Stimulated activated CD4-positive, alpha-beta T cell treated with anti-CD3 and anti-CD28 coated beads, Interleukin-12 subunit alpha, Interleukin-12 subunit beta, amount 100 ng/mL, for 48 hours (primary cell): ENCODE measurements at places on chromosomes 12 and 14.

DNA sequence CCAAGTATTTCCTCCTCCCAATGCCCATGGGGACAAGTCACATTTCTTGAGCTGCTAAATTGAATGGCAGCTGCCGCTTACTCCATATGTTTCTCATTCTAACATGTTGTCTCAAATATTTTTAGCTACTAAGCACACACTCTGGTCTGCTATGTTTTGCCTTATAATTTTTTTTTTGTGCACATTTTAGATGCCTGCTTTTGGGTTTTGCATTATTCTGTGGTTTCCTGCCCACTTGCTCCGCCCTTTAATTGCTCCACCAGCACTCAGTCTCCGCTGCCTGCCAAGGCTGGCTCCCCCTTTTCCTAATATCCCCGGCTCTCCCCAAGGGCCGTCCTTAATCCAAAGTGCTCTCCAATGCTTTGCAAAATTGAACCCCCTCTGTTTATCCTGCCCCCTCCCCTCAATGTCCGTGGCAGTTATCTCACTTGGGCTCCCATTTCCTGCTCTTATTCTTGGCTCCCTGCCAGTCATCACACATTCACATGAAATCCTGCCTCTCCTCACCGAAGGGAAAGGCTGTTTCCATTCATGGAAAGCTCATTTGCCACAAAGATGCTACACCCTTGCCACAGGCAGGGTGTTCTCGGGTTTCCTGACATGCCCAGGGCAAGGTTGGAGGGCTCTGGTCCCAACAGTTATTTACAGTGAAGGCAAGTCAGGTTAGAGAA is 79.4 kb downstream of the C12orf75 start:
- no peak for DNase-seq

DNA sequence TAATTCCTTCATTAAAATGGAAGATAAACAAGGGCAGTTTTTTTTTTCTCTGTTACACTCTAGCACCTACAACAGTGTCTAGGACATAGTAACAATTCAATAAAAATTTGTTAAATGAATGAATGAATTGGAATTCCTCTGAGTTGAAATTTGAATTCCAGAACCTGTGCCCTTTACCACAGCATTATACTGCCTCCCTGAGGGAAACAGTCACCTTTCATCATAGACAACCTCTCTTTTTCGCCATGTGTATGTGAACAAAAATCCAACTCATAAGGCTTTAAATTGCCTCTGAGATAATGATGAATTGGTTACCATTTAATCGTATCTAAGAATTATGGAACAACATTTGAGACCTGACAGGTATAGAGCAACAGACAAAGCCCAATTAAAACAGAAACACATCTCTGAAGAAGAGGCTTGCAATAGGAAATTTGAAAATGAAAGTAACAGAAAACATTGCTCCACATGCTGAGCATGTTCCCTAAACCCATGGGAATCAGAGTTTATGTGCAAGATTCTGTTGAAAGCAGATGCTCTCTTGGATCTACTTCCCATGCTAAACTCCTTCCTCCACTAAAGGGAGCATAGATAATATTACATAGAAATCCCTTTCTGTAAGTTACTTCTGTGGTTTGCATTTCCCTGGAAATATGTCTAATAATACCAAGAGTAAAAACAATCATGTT is 657.8 kb downstream of the GALC start:
- no peak for DNase-seq

- DNase-seq = no peak
Measured at GRCh38 chr12:27344246-27344645, 11.6 kb downstream of the BMAL2 start.

DNA sequence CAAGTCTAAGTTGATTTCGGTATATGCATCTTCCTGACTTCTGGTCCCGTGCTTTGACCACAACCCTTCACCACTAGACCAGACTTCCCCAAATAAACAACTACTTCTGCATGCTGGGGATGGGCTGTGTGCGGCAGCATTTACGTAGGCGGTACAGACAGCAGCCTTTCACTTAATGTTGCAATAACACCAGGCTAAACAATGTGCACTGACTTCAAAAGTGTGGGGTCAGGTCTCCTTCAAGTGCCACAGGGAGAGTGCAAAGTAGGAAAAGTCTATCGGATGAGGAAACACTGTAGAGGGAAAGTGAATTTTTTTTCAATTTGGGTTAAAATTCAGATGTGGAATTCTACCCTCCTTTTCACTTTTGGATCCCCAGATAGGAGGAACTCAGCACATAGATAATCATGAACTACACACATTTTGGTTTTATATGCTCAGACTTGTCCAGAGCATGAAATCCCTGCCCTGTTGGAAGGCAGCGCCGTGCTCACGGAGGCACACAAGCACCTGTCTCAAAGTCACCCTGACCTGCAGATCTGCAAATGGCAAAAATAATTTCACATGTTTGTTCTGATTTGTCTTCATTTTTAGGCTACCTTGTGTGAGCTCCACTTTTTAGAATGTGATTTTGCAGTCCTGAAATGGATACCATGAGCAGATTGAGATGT is 3.6 kb upstream of the FOS start:
- DNase-seq = no peak

GRCh38 chr14:23103581-23103980 is 1.2 kb downstream of the CIROP start:
- no peak for DNase-seq

DNA sequence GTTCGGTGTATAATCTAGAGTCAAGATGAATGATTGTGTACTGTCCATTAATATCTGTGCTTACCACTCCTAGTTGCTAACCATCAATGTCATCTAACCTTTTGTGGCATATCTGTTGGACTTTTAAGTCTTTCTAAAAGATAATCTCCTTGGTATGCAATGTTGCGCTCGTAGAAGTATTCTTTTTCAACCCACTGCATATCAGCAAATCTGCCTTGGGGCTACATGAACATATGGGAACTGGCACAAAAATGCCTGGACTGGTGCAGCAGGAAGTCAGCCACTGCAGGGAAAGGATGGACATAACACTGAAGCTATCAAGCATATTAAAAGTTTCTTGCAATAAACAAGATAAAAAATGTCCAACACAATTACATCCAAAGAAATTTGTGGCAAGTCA is 124.3 kb upstream of the SLC38A4 start:
- no peak for DNase-seq

DNA sequence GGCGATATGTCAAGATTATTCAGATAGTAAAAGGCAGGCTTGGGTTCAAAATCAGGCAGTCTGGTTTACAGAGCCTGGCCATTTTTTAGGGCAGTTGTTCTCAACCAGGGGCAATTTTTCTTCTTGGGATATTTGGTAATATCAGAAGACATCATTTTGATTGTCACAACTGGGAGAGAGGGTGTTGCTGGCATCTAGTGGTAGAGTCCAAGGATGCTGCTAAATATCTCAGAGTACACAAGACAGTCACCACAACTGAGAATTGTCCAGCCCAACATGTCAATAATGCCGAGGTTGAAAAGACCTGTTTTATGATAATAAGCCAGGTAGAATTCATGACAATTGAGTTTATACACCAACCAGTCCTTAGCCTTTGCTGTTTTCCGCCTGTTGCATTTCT is 733.9 kb downstream of the NRXN3 start:
- DNase-seq = no peak

- no peak for DNase-seq
Measured at GRCh38 chr14:31930493-31931240, 146.4 kb upstream of the ARHGAP5 start.

GRCh38 chr12:89632778-89633177 is 75.9 kb downstream of the ATP2B1 start:
- DNase-seq = no peak

DNA sequence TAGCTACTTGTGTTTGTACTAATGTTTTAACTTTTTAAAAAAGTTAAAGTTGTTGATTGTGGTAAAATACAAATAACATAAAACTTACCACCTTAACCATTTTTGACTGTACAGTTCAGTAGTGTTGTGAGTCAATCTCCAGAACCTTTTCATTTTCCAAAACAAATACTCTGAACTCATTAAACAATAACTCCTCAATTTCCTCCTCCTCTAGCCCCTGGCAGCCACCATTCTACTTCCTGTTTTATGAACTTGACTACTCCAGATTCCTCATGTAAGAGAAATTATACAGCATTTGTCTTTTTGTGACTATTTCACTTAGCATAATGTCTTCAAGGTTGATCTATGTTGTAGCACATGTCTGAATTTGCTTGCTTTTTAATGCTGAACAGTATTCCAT is 299.1 kb upstream of the AMIGO2 start:
- no peak for DNase-seq

- no peak for DNase-seq
Measured at GRCh38 chr12:48972213-48972951, 847 bp upstream of the WNT10B start.

GRCh38 chr12:133046698-133047097 is 9.4 kb downstream of the ZNF84 start:
- DNase-seq = no peak

- DNase-seq = no peak
Measured at GRCh38 chr12:459430-460258, at the start of gene B4GALNT3. TSS of gene B4GALNT3 (plus strand) at chr12:459939. CDS start at chr12:460377, 438 bp downstream.

DNA sequence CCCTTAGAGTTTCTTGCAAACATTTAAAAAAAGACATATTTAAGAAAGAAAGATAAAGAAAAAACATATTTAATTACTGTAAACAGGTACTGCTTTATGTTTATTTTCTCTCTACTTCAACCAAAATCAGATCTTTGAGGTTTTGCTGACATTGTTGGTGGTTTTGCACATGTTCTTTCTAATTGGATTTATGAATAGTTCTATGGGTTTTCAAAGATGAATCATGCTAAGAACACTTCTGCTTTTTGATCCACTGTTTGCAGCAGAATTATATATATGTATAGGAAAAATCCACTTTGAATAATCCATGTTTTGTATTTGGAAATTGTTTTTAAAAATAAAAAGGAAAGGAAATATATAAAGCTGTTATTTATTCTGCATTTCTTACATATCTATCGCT is 78.4 kb downstream of the FRMD6 start:
- DNase-seq = no peak

DNA sequence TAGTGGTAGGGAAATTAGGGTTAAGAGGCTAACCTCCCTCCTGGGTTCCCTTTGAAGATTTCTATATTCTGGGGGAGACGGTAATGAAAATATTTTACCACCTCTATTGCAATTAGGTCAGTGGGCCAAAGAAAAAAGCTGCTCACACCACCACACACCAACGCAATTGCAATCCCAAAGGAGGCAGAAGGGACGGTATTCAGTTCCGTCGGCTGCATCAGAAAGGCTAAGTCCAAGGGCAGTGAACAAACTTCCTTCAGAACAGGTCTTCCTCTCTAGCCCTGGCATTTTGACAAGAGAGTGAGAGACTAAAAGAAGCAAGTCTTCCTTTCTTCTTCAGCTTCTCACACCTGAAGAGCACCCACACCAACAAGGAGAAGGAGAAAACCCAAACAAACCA is 51.2 kb downstream of the OTX2 start:
- DNase-seq = no peak
